ENCODE measurements at places on chromosomes 16 and 17.

DNA sequence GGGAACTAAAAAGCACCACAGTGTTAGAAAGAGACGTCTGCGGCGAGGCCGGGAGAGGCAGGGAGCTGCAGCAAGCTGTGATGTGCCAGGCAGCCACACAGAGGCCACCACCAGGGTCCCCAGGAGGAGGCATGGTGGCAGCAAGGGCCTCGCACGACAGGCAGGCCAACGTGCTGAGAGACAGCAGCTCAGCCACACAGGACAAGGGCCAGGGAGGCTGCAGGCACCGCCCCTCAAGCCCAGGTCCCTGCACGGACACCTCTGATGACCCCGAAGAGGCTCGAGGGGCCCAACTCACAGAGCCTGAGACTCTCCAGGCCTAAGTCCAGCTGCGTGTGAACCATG, 5.7 kb downstream of the HAGH start:
- no peak for DNase-seq

DNA sequence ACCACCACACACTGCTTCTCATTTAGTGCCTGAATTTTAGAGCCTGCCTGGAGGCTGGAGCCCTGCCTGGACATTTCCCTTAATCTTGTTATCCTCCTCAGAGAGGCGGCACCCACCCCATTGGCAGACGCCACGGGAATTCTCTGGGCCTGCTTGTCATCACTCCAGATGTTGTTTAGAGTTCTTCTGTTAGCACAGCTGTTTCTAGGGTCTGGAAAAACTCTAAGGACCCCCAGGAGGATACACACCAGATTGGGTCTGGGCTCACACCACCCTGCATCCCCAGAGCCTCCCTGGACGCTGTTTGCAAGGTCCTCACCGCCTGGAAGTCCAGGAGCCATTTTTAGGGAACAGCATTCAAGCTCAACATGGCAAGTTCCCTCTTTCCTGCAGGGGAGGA, 565 bp upstream of the XAF1 start:
- no peak for DNase-seq

- peak; percentile 78 for DNase-seq
These were observed 20.6 kb downstream of the CYB561 start for GRCh38 chr17:63425483-63425882.

DNA sequence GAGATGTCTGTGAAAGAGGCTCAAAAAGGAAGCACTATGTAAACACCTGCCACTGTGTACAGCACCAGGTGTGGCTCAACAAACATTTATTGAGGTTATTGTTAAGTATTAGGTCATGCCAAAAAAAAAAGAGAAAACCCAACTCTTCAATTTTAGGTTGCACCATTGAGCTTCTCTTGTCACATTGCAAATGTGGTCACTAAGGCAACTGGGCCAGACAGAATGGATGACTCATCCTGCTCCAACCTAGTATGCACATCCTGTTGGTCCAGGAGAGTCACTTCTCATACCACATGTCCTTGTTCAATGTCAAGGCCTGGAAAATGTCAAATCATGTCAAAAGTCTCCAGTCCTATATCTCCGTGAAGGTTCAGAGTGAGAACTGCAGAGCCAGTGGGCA, 25.0 kb downstream of the HOXB1 start:
- DNase-seq, result peak; percentile 94

DNA sequence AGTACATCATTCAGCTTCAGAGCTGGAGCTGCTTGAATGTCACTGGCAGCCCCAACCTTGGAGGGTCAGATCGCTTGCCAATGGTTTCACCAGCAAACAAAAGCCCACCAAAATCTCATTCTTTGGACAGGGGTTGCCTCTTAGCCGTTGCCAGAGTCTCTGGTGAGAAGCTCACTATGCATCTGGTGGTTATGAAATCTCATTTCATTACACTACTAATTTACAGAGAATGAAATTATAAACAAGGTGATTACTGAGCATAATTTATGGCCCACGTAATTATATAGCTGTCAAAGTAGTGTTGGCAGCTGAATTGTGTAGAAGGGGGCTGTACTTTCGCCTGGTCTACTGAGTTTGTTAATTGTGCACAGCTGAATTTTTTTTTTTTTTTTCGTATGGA, 688.9 kb upstream of the KIF2B start:
- no peak for DNase-seq

DNA sequence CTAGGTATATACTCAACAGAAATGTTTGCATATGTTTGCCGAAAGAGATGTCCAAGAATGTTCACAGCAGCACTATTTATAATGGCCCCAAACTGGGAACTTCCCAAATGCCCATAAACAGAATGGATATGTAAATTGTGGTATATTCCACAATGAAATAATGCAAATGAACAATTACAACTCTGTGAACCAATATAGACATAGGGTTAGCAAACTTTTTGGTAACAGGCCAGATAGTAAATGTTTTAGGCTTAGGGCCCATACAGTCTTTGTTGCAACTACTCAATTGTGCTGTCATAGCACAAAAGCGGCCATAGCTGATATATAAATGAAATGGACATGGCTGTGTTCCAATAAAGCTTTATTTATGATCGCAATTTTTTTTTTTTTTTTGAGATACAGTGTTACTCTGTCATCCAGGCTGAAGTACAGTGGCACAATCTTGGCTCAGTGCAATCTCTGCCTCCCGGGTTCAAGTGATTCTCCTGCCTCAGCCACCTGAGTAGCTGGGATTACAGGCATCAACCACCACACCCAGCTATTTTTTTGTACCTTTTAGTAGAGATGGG, 16.5 kb downstream of the XYLT1 start:
- DNase-seq, result no peak

DNA sequence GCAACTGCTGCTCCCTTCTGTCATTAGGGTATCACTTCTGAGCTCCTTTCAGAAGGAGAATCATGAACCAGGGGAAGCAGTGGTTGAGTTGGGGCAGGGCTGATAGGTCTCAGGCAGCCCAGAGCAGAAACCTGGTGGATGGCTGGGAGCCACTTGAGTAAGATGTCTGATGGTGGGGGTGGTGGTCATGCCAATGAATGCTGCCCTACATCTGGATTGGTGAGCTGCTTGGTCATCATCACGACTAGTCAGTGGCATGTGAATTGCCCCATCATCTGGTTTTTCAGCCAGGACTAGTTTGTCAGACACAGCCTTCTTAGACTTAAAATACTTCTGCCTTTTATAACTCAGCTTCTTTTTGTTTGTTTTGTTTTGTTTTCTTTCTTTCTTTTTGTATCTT, 2.6 kb downstream of the GID4 start:
- no peak for DNase-seq

DNA sequence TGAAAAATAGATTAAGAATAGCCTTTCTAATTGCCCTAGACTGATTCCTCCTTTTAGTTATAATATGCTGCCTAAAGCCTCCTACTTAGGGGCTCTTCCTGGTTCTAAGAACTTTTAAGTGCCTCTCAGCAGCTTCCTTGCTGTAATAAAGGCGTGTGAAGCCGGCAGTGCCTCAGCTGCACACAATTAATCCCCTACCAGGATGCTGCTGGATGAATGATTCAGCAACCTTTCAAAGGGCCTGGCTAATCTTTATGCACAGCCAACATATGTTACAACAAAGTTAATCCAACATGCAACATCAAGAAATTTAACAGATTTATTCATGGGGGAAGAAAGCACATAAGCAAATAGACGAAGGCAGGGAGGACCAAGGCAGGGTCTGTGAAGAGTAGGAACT, 145.2 kb downstream of the PMP22 start:
- no peak for DNase-seq

DNA sequence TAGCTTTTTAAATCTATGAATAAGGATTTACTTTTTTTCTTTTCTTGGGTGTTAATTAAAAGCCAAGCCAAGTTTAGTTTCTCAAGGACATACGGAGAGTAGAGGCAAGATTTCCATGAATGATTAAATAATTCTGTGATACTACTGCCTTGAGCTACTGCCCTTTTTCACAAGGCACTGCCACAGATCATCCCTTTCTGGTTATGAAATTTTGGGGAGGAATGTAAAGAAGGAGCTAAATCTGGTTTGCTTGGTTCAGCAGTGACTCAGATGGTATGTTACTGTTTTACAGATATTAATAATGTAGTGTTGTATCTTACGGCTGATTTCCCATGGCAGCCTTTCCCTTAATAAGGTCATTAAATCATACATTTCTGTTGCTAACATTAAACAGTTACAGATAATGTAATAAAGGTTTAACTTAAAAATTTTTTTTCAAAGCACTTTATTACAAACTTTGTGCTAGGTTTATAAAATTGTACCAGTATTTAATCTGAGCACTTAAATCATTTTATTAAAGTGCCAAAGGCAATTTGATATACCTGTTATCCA, 2.6 kb downstream of the WSB1 start:
- DNase-seq, result no peak

- peak; percentile 7 for DNase-seq
These were observed 685 bp upstream of the MPG start for GRCh38 chr16:77273-77806.

DNA sequence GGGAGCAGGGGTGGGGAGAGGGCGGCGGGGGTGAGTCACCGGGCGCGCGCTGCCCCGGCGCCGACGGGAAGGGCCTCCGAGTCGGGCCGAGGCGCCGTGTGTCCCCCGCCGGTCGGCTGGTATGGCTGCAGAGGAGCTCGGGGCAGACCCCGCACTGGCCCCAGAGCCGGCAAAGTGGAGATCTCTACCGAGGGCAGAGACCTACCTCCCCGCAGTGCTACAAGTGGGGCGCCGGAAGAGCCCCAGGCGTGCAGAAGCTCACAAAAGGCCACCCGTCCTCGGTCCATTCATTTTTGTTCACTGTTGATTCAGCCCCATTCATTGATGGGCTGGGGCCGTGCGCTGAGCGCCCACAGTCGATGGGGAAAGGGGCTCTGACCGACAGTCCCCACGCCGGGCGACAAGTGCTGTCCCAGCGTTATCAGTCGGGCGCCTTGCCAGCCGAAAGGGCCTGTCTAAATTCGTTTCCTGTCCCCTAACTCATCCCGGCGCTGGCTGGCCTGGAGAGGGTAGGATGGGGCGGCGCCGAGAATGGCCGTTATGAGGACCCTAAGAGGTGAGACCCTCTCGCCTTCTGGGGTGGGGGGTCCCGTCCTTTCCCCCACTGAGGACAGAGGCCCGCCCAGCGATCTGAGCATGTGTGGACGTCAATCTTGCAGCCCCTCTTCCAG, 709 bp upstream of the ENO3 start:
- DNase-seq, result no peak

- no peak for DNase-seq
These were observed 116.3 kb downstream of the TANC2 start for GRCh38 chr17:63082273-63082861.

DNA sequence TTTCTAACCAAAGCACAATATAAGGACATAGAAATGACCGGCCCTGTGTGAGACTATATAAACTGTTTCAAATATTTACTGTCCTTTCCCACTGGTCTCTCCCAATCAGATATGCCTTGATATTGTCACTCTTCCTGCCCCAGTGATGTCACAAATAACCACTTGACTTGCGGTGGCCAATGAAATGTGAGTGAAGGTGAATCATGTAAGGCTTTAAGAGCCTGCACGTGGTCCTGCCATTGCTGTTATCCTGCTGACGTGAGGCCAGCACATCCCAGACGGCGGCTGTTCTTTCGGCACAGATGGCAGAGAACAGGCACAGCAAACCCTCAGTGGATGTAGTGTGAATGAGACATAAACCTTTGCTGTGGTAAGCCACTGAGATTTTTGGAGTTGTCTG, 5.4 kb upstream of the KLHL11 start:
- no peak for DNase-seq

GRCh38 chr17:10116267-10116666, 82.1 kb downstream of the GAS7 start:
- DNase-seq, result no peak

GRCh38 chr16:59432896-59433295, 698.8 kb upstream of the GOT2 start:
- DNase-seq, result no peak

GRCh38 chr17:47240806-47241205, 12.8 kb upstream of the ITGB3 start:
- no peak for DNase-seq

- no peak for DNase-seq
These were observed 457.0 kb upstream of the ZFHX3 start for GRCh38 chr16:73504591-73505575.

DNA sequence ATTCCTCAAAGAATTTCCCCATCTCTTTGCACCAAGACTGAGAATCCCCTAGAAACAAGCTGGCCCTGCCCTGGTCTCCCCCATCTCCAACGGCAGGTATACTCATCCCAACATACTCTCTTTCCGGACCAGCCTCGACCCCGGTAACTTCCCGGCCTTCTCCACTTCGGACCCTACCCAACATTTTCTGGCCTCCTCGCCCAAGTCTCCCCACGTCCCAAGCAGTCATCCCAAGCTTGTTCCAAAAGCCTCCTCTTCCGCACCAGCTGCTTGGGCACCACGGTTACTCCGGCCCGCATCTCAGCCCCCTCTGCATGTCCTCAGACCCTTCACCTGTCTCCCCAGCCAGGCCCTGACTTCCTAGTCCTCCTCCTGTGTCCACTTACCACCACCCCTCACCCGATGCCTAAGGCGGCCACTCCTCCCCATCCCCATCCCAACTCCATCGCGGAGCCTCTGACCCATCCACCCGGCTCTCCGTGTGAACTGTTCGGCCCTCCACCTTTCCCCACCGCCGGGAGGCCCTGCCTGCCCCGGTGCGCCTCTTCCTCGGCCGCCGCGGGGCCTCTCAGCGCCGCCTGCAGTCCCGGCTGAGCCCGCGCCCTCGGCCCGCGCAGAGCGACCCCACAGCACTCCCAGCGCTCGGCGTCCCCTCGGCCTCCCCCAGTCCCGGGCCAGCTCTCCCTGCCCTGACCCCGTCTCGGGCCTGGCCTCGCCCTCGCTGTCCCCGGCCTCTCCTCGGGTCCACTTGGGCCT, 994 bp downstream of the PITPNA start:
- peak; percentile 4 for DNase-seq

DNA sequence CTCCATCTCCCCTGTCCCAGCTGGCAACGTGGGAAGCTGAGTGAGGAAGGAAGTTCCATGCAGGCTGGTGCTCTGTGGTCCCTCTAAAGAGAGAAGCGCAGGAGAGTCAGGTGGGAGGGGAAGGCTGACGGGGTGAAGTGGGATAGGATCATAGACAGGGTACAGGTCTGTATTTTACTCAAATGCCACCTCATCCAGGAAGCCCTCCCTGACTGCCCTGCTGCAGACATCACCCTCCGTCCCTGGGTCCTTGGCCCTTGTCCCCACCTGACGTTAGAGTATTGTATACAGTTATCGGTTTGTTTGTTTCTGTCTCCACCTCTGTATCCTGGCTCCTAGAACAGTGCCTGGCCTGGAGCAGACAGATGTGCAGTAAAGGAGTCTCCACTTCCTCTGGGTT, 11.7 kb downstream of the CANT1 start:
- no peak for DNase-seq

DNA sequence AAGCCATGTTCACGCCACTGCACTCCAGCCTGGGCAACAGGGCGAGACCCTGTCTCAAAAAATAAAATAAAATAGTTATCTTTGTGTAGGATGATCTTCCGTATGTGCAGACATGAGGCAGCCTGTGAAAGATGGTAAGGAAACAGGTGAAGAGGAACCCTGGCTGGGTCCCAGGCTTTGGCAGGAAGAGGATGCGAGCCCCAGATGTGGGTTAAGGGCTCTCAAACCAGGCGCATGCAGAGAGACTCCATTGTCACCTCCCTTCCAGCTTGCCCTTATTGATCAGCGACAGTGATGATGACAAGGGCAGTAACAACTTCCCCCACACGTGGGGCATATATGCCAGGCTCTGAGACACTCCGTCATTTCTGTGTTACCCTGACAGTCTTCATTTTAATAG, 106.8 kb downstream of the GNAO1 start:
- DNase-seq, result no peak
